NCI-H1694 treated with DMSO at 0.1 percent for 48 hours (cell line): ENCODE measurements at places on chromosomes 6 and 20.

DNA sequence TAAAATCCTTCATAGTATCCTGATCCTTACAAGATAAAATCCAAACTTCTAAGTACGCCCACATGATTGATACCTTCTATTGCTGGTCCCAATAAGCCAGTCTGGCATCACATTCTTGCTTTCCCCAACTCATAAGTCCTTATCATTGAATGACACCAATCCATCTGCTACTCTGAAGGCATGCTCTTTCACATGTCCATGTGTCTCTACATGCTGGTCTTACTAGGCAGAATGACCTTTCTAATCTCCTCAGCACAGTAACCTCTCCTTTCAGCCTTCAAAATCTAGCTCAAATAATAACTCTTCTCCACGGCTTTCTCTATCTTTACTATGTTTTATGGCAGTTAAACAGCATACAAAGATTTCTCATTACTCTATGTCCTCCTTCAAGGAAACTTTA, 71.1 kb downstream of the ASCC3 start:
- DNase-seq, result no peak

DNA sequence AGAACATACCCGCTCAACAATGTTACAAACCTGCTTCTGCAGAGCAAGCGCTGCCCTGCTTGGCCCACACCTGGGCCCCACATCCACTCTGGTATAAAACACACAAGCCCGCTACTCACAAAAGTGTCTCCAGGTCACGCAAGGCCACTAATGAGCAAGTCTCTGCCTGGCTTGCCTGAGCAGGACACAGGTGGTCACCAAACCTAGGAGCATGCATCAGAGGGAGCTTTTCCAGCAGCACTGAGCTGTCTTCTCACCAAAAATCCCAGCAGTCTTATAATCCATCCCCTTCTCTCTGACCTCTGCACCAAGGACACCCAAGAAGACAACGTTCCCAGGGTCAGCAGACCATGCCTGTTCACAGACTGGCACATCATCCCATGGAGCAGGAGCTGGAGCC, 100.8 kb downstream of the DLL1 start:
- no peak for DNase-seq

GRCh38 chr6:9192405-9192909, 757.1 kb upstream of the SLC35B3 start:
- no peak for DNase-seq

DNA sequence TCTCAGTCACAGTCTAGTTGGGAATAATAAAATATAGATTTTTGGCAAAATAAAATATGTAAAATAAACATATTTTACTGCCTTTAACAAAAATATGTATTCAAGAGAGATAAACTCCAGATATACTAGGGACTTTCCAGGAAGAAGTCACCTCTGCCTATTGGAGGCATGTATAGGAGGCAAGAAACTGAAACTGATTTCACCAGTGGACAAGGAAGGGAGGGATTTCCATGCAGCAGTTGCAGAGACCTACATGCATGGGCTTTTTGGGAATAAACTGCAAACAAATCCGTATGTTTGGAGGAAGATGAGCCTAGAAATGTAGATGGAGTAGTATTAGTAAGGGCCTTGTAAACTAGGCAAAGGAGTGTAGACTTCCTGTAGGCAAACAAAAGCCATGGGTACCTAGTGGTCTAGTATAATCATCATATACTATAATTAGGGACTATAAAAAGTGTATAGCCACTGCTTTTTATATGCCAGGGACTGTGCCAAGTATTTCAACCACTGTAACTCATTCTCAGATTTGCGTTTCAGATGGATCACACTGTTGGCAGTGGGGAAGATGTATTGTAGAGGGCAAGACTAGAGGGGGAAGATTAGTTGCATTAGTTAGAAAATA, 38.9 kb downstream of the CD109 start:
- no peak for DNase-seq
